ENCODE measurements at places on chromosomes 11 and 22.

- no peak for DNase-seq
Measured at GRCh38 chr11:105609341-105609781, 512 bp upstream of the GRIA4 start.

GRCh38 chr11:76282811-76283595 is 76.7 kb upstream of the WNT11 start:
- DNase-seq, result no peak

DNA sequence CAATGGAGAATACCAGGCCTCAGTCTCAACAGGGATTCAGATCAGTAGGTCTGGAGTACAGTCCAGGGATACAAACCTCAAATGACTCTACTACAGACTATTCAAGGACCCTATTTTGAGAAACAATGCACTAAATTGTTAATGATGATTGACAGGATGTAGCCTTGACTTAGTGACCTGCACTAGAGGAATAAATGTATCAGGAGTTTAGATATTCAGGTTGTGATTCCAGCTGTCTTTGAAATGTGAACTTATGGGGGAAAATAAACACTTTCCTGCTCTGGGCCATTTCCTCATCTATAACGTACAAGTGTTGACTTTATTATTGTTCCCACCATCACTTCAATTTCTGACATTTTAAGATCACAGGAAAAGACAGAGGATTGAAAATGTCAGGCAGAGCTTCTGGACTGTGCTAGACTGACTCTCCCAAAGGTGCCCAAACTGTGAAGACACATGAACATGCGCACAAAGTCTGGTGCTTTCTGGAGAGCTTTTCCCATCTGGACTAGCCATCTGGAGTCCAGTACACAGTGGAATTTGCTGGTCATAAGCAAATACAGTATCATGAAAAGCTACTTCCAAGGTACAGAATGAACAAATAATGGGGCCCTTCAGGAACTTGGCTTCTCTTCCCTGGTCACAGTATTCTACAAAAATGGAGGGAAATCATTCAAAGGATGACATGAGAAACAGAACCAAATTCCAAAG is 110.4 kb downstream of the USP35 start:
- DNase-seq, result no peak

GRCh38 chr11:2311353-2312133 is 9.7 kb downstream of the TSPAN32 start:
- DNase-seq, result no peak

GRCh38 chr11:45922425-45923082 is at the start of gene LARGE2:
Gene LARGE2, plus strand, starts transcription at chr11:45922656. Its CDS starts 227 bp downstream, at chr11:45922883.
- no peak for DNase-seq

GRCh38 chr22:29116397-29117123 is 43.7 kb downstream of the KREMEN1 start:
- no peak for DNase-seq

Measured in omental fat pad (tissue), 4 donors.